ENCODE measurements at places on chromosomes 12 and 14.

DNA sequence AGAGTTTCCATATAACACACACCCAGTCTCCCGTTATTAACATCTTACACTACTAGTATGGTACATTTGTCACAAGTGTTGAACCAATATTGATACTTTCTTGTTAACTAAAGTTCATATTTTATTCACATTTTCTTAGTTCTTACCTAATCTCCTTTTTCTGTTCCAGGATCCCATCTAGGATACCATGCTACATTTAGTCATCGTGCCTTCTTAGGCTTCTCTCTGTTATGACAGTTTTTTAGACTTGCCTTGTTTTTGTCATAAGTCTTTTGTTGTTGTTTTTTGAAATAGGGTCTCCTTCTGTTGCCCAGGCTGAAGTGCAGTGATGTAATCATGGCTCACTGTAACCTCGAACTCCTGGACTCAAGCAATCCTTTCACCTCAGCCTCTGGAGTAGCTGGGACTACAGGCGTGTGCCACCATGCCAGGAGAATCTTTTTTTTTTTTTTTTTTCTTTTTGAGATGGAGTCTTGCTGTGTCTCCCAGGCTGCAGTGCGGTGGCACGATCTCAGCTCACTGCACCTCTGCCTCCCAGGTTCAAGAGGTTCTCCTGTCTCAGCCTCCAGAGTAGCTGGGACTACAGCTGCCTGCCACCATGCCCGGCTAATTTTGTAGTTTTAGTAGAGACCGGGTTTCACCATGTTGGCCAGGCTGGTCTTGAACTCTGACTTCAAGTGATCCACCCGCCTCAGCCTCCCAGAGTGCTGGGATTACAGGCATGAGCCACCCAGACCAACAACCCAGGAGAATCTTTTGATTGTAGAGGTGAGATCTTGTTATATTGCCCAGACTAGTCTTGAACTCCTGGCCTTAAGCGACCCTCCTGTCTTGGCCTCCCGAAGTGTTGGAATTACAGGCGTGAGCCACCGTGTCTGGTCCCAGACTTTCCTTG is 59.1 kb upstream of the HECTD1 start:
- no peak for DNase-seq

DNA sequence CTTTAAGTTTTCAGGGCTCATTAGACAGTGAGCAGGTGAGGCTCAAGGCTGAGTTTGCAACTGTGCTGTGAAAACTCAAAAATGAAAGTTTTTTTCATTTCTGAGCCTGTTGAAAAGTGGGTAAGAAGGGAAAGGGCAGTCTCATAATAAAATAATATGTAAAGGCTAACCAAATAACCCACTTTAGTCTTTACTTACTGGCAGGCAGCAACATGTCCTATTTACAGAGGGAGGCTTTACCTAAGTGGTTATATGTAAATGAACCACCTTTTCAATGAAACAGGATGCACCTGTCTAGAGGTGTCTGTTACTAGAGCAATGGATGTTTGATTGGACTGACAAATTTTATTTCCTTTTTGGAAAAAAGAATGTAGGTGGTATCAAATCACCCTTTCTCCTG is 158.0 kb downstream of the ETV6 start:
- DNase-seq = no peak

GRCh38 chr12:6212086-6212485 is 11.9 kb downstream of the CD9 start:
- DNase-seq = no peak

DNA sequence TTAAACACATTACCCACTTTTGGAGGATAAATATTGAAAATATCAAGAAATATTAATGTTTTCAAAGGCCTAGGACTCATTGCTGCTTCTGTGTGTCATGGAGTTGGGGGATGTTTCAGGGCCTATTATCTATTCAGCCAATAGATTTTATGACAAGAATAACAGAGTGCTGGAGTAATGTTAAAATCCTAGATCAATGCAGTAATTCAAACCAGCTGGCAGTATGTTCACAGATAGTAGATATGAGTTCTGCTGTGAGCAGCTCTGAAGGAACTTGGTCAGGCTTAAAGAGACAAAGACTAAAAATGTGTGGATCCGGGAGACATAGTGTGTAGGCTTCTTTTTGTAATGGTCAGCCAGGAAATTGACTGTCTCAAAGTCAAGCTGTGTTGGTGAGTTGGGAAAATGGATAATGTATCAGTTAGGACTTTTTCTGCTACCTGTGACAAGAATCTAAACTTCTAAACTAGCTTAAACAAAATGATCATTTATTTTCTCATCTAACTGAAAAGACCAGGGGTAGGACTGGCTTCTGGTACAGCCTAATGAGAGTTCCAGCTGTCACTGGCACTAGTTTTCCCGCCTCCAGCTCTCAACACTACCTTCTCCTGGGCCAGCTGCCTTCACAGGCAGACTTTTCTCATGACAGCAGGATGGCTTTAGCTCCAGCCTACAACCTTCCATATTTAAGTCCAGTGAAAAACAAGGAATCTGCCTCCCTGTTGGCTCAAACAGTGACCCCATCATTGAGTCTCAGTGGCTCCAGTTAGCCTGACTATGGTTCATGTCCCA is 16.3 kb upstream of the POLR3B start:
- no peak for DNase-seq

DNA sequence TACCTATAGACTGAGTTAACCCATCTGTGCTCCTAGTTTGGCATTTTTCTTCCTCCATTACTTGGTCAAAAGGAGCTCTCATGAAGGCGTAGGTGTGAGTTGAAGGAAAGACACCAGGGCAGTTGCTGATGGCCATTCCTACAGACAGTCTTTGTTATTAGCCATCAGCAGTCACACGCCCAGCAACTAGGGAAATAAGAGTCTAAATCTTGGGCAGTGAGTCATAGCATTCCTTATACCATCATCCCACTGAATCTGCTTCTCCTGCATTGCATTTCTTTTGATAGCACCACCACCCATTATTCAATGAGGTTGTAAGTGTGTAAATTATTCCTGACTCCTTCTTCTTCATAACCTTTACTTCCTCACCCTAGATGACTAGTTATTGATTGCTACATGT is 150.9 kb upstream of the IGF1 start:
- no peak for DNase-seq

- DNase-seq = peak; percentile 20
Observed at GRCh38 chr14:103563226-103563620, 463 bp downstream of the COA8 start.

GRCh38 chr14:75579338-75579864 is 981 bp downstream of the FLVCR2 start:
- no peak for DNase-seq

DNA sequence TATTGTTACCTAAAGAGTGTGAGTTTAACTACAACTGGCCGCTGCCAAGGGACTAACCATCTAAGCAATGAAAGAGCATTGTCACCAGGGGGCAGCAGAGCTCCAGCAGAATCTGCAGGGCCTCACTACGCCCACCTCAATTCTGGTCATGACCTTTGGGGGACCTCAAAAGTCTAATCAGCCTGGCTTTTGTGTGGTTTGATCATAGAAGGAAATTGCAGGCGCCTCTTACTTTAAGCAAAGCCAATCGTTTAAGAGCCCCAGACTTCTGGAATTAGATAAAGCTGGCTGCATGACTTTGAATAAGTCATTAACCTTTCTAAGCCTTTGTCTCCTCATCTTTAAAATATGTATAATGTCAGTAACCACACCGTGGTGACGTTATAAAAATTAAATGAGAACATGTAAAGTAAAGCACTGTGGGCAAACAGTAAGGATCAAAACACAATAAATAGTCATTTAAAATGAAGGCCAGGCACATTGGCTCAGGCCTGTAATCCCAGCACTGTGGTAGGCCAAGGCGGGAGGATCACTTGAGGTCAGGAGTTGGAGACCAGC is 58.6 kb downstream of the TBX3 start:
- DNase-seq = peak; percentile 5

GRCh38 chr14:65169351-65169750 is 67.0 kb upstream of the MAX start:
- no peak for DNase-seq

DNA sequence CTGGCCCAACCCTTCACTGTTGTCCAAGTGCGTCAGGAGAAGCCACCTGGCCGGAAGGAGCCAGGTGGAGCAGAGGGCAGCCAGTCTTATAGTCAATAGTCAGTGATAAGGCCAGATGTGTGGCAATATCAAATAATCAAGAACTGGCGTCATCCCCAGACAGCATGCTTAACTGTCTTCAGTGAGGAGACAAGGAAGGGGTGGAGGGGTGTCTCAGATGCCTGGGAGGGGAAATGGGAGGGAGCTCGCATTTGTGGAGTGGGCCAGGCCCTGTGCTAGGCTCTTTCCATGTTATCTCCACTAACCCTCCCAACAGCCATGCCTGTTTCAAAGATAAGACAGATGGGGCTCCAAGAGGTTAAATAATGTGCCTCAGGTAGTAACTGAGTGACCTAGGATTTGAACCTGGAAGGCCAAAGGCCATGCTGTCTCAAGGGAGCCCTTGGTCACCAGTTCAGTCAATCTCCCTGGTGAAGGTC is 48.9 kb upstream of the FOS start:
- DNase-seq = no peak

- no peak for DNase-seq
Observed at GRCh38 chr12:1947081-1947480, 28.6 kb upstream of the CACNA2D4 start.

- DNase-seq = no peak
Observed at GRCh38 chr12:28629691-28630090, 439.4 kb downstream of the CCDC91 start.

DNA sequence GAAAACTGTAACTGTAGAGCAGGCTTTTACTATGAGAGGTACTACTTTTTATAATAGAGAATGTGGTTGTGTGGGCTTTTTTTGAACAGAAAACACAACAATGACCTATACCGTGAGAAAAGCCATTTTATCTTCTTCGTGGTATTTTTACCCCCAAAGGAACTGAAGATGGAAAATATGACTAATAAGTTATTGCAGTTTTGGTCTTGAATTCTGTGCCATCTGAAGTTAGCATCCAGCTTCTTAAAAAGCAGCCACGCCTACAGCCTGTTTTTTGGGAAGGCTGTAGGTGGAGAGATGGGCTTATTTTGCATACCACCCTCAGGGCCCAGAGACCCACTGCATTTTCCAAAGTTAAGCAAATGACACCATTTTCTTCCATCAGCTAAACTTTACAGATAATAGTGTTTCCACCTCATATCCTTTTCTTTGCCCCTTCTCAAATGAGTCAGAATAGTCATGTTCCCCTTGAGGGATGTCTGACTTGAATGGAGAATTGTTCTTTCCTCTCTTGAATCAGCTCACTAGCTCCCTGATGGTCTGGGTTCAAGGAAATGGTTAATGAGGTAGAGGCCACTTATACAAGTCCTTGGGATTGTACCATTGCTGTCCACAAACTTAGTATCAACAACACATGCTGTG is 53.0 kb downstream of the TBC1D30 start:
- DNase-seq = no peak

DNA sequence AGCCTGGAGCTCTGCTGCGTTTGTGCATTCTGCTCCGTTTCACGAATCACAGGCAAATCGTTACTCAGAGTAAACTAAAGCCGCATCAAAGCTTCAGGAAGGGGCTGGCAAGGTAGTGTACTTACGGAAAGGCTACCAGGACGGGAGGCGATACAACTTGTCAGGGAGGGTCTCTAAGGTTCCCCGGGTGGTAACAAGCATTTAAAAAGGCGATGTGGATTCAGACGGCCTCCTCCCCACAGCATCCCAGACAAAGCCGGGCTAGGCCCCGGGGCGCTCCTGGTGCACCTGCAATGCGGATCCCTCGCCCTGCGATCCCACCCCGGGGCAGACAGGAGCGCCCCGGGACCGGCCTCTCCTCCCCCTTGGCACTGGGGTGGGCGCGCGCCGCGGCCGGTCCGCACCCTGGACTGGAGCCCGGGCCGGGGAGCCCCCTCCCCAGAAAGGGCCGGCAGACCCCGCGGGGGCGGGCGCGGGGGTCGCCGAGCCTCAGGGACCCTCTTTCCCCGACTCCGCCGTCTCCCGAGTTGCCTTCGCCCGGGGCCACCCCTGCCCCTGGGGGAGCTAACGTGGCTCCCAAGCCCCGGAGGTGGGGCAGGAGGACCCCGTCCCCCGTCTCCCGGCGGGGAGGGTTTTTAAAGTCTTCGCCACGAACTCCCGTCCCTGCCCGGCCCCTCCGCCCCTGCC is 718 bp downstream of the CCDC92 start:
- DNase-seq = peak; percentile 28

DNA sequence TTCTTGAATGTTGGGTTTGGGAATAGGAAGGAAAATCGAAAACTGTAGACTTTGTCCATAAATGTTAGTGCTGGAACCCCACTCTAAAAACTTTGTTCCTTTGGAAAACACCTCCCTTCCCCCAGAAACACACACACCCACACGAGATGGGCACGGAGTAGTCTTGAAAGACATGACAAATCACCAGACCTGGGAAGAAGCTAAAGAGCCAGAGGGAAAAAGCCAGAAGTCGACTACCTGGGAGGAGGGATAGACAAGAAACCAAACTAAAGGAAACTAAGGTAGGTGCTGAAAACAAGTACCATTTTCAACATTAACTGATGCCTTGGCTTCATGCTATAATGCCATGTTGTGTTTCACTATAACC is 925 bp upstream of the NANOG start:
- no peak for DNase-seq

DNA sequence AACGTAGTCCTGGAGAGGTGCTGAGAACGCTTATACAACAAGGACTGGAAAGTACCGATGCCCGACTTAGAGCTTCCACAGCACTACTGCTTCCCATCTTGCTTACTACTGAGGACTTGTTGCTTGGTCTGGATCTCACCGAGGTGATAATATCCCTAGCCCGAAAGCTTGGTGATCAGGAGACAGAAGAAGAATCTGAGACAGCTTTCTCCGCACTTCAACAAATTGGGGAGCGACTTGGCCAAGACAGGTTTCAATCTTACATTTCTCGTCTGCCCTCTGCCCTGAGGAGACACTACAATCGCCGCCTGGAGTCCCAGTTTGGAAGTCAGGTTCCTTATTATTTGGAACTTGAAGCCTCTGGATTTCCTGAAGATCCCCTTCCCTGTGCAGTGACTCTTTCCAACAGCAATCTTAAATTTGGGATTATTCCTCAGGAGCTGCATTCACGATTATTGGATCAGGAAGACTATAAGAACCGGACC is 1.1 kb downstream of the TOGARAM1 start:
- DNase-seq = no peak

DNA sequence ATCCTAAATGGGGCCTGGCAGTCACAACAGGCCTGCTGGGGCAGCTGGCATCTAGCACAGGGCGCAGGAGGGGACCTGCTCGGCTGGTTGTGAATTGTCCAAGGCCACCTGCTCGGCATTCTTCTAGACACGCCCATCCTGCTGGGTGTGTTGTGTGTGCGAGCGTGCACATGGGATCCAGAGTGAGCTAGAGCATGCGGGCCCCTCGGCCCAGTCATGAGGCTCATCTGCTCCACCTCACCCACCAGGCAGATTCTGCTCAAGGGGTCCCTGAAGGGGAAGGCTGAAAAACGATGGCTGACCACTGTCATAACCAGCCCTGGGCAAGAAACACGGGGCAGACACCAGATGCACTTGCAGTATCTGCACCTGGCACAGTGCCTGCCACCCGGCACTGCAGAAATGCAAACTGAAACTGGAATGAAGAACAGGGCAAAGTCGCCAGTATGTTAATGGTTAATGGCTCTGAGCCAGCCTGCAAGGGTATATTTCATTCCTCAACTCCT is 31.8 kb downstream of the MAX start:
- no peak for DNase-seq

GRCh38 chr12:52010692-52011601 is 4.2 kb downstream of the TAMALIN start:
- no peak for DNase-seq
